ENCODE measurements at places on chromosomes 3 and 15.

DNA sequence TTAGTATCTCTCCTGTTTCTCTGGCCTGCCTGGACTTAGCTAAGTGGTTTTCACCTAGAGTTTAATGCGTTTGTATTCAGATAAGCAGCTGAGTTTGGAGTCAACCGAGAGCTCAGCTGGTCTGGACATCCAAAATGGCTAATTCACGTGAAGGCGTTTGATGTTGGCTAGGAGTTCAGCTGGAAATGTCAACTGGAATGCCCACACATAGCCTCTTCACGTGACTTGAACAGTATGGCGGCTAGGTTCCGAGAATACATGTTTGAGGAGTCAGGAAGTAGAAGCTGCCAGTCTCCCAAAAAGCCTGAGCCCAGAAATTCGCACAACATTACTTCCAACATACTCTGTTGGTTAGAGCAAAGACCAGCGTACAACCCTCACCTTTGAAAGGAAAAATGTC, 2.2 kb downstream of the USP8 start:
- no peak for DNase-seq

DNA sequence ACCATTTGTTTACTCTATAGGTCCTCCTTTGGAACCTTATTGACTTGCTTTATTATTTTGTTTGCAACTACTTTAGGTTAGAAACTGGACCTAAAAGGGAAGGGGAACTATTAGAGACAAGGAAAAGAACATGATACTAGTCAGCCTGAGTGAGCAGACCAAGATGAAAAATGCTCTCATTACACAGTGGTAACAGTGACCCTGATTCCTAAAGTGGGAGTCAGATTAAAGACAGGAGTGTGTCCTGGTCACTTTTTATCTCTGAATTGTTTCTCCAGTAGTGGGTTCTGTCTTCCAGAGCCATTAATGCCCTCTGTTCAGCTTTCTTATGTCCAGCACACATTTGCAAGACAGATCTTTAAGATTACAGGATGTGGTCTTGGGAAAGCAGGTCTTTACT, 124.1 kb downstream of the TMEM108 start:
- DNase-seq: no peak

DNA sequence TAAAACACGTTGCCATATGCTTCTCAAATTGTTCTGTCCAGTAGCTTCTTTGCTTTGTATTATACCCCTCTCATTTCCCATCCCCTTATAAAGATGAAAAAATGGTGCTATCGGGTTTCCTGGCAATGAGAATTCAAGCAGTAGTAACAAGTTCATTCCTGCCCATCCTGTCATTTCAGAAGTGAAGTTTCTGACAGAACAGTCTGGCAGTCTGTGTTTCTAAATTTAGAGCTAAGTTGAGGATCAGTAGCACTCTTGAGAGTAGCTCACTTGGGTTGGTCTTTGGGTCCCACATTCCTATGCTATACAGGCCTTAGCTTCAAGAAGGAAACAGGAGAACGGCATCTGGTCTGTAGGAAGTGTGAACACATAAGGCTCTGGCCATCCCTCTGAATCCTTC, 134.6 kb downstream of the GHSR start:
- no peak for DNase-seq

GRCh38 chr3:59006634-59007517, 42.9 kb downstream of the CFAP20DC start:
- no peak for DNase-seq

DNA sequence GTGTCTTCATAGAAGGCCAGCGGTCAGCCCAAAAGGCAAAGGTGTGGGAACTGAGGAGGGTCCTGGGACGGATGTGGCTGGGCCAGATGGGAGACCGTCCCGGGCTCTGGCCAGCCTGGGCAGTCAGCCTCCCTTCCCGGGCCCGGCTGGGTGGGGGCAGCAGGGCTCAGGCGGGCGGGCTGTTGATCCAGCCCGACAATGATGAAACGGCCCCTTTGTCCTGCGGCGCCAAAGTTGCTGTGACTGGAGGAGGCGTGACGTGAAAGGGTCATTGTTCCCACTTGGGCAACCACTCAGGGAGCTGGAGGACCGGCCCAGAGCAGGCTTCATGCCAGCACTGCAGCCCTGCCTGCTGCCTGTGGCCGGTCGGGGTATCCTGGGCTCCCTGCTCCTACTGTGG, 16.5 kb downstream of the DUSP7 start:
- no peak for DNase-seq

DNA sequence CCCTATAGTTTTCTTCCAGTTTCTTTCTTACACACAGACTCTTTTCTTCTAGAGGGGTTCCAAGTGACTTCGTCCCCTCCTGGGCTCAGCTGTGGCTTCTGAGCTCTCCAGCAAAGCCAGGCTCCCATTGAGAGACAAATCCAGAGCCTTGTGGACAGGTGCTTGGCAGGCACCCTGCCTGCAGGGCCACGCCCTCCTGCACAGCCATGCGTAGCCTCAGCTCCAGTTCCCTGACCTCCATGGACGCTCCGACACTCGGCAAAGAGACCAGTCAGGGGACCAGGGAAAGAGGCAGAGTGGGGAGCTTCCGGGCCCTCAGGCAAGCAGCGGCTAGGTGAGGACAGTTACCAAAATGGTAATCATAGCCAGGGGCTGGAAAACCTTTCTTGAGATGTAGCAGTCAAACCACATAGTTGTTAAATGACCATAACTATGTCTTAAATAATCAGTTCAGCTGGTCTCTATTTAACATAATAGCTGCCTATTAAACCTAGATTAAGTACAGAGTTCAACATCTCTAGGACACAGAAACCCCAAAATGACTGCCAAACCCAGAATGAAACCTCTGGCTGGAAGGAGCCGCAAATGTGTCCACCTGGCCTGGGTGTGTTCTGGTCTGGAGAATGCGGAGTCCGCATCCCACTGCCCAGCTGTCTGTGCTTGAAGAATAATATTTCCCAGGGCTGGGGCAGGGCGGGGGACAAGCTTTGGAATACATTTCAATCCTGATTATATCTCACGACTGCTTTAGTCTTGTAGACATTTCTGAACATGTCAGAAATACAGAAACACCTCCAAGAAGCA, 69.3 kb upstream of the RGMA start:
- no peak for DNase-seq

DNA sequence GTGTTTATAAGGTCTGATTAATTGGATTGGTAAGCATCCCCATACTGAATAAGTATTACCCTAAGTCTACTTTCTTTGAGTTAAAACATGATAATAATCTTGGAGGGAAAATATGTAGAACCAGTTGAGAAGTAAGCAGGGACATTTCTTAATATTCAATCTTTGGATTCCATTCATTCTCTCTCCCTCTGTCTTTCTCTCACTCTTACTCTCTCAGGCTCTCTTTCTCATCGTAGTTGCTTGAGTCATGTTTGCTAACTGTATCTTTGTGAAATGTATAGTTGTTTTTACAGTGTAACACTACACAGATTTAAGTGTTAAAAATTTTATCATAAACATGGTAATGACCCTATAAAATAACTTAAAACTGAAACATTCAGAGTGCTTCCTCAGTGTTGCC, 163.8 kb downstream of the RSRC1 start:
- DNase-seq: no peak

DNA sequence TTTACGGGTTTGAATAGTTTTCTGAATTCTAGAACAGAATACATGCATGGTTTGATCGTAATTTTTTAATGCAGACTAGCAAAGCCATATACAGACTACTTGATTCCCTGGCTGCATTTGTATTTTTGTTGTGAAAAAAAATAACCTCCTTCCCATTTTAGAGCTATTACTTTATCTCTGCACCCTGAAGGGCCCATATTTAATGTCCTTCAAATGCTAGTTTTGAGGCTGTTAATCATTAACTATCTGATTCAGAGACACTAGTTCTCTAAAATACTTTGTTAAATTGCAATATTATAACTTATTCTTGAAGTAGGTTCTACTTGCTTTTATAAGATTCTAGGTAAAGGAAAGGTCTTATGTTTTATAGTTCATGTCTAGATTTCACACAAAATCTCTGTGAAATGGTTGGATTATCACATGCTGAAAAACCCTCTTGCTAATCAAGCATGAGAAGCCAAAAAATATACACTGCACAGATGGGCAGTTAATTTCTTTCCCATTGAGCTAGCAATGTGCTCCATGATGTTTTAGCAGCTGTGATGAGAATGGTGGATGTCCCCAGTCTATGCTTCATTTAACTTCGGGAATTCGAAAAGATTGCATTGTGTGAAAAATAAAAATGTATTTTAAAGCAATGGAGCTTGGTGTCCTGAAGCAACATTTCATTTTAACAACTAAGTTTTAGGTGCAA, 634.0 kb upstream of the BCHE start:
- no peak for DNase-seq

GRCh38 chr3:160482796-160483195, 33.2 kb upstream of the TRIM59 start:
- DNase-seq: no peak

GRCh38 chr3:177286034-177286433, 88.8 kb upstream of the TBL1XR1 start:
- no peak for DNase-seq

- DNase-seq: no peak
Measured at GRCh38 chr3:21642433-21642832, 108.6 kb downstream of the ZNF385D start.

DNA sequence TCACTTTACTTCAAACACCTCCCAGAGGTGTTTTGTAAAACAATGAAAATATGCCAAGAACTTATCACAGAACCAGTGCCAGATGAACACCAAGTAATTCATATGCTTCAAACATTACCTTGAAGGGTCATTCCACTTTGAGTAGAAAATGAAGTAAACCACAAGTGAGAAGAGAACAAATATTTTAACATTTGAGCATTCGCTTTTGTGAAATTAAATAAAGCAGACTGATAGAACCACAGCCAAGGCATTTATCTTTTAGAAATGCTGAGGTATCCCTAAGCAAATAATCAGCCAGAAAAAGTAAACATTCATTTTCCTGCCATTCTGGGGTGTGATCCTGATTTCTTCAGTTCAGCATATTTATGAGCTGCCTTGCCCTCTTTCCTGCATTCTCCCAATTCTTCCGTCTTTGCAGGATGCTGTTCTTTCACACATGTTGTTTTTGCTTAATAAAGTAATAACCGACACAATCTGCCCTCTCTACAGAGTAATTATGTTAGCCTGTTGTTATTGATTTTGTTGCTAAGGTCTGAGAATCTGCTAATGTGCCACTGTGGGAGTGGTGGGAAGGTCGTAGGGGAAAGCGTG, 235.6 kb upstream of the TGFBR2 start:
- no peak for DNase-seq

DNA sequence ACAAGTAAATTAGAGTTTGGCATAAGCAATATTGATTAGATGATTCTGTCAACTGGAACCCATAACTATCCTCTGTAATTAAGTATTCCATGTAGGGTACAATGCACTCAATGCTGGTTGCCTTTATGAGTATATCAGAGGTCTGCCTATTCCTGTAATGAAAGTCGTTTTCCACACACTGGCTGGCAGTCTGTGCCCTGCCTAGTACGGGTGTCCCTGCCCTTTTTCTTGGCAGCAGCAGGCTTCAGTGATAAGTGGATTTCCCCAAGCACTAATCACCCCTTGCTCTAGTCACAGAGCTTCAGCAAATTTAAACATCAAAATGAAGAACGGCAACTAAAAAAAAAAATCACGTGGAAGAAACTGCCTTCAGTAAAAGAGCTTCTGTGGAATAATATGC, 294.8 kb upstream of the STT3B start:
- no peak for DNase-seq

GRCh38 chr15:39159833-39160232, 421.0 kb upstream of the THBS1 start:
- DNase-seq: no peak

DNA sequence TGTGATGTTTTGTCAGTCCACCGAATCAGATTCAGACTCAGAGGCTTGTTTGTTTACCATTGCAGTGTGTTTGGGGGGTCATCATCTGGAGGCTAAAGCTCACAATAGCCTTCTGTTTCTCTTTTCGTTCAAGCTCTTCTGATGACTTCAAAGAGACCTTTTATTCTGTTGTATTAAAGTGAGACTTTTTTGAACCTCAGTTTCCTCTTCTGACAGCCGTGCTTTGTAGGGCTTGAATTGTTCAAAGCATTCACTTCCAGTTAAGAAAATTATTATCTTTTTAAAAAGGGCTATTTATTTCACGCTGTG, 1.3 kb downstream of the PXK start:
- DNase-seq: no peak

DNA sequence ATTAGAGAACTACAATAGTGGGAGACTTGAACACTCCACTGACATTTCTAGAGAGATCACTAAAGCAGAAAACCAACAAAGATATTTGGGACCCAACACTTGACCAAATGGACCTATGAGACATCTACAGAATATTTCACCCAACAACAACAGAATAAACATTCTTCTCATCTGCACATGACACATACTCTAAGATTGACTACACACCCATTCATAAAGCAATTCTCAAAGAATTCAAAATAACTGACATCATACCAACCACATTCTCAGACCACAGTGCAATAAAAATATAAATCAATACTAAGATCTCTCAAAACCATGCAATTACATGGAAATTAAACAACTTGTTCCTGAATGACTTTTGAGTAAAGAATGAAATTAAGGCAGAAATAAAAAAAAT, 473.7 kb downstream of the LPP start:
- no peak for DNase-seq

GRCh38 chr3:67419218-67419529, 235.2 kb downstream of the SUCLG2 start:
- no peak for DNase-seq

GRCh38 chr3:57998366-57999283, 9.6 kb upstream of the FLNB start:
- no peak for DNase-seq

DNA sequence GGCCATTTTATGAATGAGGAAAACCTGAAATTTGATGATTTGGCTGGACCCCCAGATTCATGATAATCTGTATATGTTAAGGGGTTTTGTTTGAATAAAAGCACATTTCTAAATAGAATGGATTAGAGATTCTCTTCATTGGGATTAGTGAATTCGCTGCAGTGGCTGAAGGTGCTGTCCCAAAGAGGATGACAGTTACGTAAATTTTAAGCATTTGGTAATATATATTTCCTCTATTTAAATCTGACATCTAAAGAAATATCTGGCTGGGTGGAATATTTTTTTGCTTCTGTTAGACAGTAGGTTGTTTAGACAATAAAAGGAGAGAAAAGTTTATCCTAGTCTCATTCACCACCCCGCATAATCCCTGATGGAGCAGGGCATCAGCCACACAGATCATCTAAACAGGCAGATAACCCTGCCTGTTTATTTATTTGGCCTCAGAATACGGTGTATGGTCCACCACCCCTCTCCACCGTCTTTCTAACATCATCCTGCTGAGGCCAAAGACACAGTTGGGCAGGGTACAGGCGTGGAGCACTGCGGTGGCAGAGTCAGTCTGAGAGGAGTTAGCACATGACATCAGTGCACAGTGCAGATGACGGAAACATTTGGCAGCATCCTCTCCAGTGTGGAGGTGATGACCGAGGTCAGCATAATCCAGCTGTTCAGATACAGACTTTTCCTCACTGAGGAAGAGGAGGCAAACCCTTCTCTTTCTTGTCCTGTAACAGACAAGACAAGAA, 20.4 kb upstream of the NFKBIZ start:
- no peak for DNase-seq

- peak; percentile 68 for DNase-seq
Measured at GRCh38 chr3:185976977-185977678, 39.3 kb upstream of the TRA2B start.

GRCh38 chr3:186035277-186035676, 73.6 kb downstream of the ETV5 start:
- DNase-seq: no peak
